Gastrocnemius medialis (tissue), 4 donors: ENCODE measurements at places on chromosomes 5 and 9.

DNA sequence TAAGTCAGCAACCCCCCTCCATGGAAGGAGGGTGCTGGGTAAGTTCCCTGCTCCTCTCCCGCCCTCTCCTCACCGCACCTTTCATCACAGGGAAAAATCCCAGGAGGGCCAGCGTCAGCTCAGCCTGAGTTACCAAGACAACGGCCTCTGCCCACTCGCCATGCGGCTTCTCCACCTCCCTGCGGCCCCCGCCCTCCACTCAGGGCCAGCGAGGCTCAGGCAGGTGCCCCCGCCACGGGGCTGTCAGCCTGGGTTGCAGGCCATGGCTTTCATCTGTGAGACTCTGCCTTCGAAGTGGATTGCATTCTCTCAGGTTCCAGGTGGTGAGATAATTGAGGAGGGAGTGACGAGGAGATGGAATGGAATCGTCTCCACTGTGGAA lies 27.2 kb upstream of the LAMC3 start:
- DNase-seq = no peak

- no peak for DNase-seq
These were observed 52.1 kb upstream of the WWC1 start for GRCh38 chr5:168239325-168239724.

DNA sequence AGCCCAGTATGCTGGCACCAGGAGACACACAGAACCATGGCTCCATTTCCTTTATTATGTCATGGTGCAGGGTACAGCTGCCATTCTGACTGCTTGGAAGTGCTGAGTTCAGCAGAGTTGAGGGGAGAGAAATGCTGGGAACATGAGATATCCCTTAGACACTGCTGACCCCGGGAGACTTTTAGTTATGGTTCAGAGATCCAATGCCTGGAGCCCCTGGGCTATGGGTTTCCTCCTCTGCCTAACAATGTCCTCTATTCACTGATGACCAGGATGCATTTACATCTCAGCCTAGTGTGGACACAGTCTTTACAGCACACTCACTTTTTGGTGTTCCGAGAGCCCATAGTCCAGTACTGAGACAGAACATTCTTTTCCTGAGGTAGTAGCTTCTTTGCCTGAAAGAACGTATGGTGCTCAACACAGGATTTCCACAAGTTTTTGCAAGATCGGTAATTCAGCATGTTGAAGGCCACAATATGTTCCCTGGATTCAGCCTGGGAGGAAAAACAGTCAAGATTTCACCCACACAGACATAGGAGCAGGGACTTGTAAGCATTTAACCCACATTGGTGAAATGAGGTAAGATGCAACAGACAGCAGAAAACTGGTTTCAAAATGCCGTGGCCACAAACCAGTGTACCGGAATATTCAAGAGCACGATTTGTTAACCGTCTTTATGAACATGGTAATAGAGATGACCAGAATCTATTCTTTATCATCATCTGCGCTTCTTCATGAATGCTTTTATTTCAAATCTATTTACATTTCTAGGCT lies 71.3 kb downstream of the PTPN3 start:
- no peak for DNase-seq

DNA sequence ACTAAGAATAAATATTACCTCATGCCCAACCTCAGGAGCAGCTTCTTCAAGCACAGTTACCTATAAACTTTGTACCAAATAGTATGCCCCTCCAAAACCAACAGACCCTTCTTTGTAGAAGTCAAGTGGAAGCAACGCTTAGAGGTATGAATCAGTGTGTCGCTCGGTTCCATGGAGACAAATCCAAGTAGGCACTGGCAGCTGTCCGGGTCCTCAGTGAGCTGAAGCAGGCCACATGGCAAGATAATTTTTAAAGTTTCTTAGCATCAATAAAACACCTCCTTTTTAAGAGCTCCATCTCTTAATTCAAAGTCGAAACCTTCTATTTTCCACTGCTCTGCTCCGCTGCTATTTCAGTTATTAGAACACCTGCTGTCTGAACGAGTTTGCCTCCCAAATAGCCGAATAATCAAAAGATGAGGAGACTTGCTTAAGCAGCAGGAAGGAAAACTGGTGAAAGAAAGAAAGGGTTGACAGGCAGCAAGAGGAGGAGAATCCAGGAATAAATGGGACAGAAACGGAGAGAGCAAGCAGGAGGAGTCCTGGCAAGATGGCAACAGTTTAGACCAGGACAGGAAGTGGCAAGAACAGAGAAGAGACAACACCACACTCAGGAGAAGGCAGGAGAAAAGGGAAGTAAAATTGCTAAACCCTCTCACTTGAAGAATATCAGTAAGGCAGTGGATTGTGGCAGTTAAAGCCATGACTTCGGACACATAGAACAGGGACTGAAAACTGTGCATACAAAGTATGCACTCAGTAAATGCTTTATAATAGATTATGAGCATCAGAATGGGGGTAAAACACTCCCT lies 65.0 kb downstream of the PPP2R2B start:
- no peak for DNase-seq

DNA sequence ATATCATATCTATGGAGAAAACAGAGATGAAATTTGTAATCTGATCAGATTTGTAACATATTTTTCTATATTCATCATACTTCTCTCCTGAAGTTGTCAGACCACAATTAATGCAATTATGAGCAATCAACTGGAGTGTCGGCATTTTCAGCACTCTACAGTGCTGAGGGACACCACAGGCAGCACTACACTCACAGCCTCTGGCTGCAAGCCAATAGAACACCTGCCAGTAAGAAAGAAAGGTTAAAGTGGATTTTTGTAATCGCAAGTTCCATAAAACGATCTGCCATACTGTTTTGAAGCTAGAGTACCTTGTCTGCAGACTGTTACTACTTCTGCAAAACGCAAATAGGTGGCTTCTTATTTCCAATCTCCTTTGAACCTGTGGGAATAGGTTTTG lies 147.6 kb downstream of the ADAMTS6 start:
- no peak for DNase-seq

DNA sequence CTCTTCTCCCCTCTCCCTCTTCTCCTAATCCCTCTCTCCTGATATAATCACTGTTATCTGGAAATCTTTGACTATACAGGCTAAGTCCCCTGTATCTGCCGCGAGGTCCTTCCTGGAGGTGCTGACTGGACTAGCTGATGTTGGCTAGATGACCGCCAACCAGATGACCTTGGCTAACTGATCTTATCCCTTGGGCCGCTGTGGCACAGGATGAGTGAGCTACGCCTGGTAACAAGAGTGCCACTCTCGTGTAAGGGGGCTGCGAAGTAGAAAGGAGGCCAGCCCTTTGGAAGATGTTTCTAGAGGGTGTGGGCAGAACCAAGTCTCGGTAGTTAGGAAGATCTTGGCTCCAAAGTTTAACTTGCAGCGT lies 345 bp upstream of the PRRC1 start:
- DNase-seq = peak; percentile 50

- no peak for DNase-seq
These were observed 368.7 kb downstream of the EBF1 start for GRCh38 chr5:158731014-158731413.

- no peak for DNase-seq
These were observed 464.5 kb downstream of the ICE1 start for GRCh38 chr5:5886812-5887486.

DNA sequence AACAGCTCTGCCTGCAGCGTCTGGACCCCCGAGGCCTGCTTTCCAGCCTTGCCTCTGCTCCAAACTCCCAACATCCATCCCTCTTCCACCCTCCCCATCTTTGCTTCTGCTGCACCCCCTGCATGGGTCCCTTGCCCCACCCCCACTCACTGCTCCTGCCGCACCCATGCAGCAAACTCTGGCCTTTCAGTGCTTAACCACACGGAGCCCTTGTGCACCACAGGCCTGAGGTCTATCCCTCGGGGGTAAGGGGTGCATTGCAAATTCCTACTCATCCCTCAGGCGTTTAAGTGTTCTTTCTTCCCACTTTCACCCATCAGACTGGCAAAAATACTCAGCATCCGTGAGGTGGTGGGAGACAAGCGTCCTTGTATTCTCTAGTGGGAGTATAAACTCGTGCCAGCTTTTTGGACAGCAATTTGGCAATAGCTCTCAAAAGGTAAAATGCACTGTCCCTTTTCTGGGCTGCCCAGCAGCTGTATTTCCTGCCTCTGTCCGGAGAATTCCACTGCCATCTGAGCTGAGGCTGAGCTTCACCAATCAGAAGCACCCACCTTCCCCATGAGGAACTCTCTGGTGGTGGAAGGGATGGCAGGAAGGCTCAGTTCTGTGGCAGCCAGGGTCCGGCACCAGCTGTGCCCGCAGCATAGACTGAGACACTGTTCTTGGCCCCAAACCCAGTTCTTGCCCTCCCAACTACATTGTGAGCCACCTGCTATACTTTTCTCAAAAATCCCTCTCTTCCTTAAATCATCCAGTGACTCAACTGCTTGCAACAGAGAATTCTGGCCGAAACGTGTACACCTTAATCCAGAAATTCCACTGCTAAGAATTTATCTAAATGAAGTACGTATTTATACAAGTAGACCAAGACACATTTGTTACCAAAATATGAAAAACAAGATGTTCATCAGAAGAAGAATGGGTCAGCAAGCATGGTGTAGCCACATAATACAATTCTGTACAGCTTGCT lies 15.0 kb downstream of the PSMB7 start:
- no peak for DNase-seq

DNA sequence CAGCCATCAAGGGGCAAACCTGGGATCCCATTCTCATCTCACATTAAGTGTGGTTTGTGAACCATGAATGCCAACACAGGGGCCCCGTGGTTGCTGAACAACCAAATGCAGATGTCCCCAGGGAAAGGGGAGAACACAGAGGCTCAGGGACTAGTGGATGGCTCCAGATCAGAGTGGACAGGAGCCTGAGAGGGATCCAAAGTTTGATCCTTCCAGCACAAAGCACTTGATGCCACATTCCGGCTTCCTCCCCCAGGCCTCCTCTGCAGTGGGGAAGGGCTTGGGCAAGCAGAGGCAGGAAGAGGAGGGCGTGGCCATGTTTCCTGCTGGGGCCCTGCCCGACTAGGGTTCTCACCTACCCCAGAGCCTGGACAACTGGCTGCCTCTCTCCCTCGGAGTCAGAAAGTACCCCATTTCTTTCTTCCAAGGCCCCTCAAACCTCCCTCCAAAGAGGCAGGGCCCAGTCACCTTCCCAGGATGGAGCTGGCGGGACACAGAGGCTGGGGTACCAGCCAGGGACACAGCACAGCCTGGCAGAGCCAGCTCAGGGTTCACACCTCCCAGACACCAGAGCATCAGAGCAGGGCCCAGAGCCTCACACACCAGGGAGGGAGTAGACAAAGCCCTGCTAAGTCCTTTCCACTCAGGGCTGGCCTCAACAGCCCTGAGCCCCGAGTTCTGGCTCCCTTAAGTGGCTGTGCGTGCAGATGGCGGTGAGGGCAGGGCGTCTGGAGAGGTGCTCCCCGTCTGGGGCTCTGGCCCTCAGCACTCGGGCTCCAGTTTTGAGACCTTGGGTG lies 4.3 kb upstream of the RNF44 start:
- no peak for DNase-seq

DNA sequence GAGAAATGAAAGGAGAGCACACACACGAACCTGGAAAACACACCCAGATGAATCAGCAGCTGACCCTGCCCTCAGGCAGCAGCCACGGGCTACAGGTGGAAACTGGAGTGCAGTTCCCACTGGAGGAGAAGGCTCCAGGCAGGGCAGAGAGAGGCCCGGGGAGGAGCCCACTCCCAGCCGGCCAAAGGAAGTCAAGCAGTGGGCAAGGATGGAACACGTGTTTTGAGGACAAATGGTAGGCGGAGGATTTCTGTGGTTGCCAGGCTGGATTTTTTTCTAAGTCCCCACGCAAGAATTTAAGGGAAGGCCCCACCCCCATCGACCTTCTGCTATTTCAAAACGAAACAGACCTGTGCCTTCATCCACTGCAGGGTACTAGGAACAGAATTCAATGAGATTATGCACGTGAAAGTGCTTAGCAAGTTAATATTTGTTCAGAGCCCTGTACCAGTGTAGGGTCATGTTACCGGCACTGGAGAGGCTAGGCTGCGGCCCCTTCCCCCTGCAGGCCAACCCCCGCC lies 6.8 kb downstream of the EPB41L4B start:
- no peak for DNase-seq

DNA sequence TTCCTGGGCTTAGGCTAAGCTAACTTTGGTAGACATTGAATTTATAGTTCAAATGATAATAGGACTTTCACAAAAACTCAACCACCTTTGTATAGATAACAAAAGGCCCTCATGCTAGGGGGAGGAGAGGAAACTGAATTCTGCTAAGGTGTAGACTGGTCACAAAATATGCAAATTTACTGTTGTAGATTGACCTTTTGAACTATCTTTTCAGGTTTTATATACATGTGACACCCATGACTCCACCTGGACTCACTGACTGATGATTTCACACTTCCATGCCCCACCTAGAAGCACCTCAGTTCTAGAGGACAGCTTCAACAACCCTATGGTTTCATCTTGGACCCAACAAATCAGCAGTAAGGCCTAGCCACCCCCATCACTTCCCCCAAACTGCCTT lies 165.7 kb downstream of the CEMIP2 start:
- no peak for DNase-seq

DNA sequence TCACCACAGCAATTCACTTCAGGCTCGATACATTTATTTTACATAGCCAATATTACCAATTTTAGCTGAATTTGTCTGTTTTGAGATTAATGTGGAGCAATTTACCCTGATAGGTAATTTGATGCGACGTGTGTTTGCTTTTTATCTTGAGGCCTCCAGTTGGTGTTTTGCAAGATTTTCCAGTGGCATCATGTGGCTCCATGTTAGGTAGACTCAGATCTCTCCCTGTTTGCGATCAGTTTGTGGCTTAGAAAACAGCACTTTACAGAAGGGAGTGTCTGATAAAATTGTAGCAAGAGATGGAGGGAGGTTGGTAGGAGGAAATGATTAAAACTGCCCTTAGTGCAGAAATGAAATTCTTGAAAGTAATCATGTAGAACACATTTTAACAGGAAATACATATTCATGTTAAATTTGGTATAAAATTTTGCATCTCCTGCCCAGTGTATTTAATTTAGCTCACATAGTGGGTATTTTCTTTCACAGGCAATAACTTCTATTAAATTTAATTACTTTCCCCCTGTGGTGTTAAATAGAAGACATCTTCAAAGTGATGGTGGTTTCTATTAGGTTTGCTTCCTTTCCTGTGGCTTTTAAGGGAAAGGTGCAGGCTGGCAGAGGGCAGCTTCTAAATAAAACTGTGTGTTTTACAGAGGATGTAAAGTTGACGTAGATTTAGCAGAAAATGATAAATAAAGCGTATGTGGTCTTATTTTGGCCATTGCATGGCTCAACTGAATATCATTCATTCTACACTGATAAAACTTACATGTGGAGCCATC lies 135.8 kb downstream of the KDM4C start:
- no peak for DNase-seq

GRCh38 chr9:97770808-97771372 lies 73.8 kb upstream of the XPA start:
- DNase-seq = no peak
